T-helper 9 cell (primary cell): ENCODE measurements at places on chromosomes 4 and X.

GRCh38 chr4:99180382-99181070 is 36.4 kb upstream of the ADH4 start:
- DNase-seq = no peak

GRCh38 chr4:124499261-124499660 is 213.3 kb downstream of the ANKRD50 start:
- DNase-seq = no peak

GRCh38 chr4:187504974-187505797 is 490.4 kb upstream of the ZFP42 start:
- no peak for DNase-seq

DNA sequence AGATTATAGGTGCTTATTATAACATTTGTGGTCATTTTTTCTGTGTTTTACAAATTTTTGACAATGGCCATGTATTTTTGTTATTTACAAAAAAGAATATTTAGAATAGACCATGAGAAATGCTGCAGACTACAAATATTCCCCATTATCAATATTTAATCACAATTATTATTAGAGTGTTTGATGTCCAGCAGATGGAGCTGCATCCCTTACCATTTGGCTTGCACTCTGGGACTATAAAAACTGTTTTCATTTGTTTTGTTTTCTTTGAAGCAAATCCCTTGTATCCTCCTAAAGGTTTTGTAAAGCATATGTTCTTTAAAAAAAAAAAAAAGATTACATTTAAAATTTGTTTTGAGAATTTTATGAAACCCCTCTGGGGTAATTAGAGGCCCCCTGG is 85.6 kb upstream of the CXorf66 start:
- DNase-seq = no peak

DNA sequence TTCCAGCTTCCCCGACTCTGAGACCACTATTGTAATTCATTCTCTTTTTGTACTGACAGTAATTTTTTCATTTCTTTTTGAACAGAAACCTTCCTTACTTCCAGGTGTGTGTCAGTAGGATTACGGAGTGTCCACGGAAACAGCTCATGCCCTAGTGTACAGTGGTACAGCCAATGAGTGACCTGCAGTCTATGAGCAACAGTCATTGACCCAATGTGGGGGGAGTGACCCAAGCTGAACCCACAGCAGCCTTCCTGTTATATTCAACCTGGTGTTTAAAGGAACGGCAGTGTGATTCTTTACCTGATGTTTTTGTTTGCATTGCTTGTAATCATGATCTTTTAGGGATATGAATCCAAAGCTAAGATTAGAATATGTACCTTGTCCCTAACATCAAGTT is 1.2 kb downstream of the H2BW2 start:
- no peak for DNase-seq

- DNase-seq = no peak
Observed at GRCh38 chrX:153642051-153642654, 4.8 kb upstream of the DUSP9 start.

DNA sequence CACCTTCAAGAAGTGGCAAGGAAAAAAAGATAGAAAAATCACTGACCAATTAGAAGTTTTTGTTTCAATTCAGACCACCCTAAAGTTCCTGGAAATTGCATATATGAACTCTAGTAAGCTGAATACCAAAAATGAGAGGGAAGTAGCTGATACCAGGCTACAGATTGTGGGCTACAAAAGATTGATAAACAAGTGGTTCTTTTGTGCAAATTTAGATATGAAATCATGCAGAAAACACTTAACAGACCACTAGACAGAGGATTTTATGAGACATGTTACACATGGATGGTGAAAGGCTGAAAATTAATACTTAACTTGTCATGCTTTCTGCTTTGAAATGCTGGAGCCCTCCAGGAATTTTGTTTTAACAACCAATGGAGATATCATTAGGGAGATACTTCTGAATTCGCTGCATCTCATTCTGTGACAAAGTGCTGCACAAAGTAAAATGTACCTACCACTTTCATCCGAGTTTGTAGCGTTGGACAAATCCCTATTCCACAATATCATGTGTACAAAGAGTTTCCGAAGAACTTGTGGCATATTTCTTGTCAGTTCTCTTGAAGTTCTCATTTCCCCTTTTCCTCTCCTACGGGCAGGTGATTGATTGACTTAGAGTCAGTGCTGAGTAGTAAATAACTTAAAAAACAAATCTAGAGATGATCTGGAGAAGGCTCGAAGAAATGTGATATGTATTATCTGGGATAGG is 235.0 kb downstream of the PALLD start:
- no peak for DNase-seq
